ENCODE measurements at places on chromosomes 1 and 21. TPM values are rescaled to one million over a fixed set of nuclear protein-coding genes. Genes with fewer than 3 reads are reported as not detected.

DNA sequence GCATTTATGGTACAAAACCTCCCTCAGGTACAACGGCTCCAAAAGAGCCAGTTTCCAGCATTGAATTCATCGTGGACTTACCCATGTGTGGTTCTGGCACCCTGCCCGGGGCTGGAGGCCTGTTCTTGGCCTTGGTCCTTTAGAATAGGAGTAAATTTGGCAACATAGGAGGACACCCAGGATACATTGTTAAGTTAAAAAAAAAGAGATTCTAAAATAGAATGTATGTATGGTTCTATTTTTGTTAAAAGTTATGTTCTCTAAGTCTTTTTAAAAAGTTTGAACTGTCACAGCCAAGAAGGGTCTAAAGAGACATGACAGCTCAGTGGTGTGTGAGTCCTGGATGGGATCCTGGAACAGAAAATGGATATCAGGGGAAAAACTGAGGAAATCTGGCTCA, 25.9 kb downstream of the EPHX1 start:
- no peak for DNase-seq

- H3K27me3 ChIP-seq: no peaks in the 10 kb centered on the region
- no peaks in the 10 kb centered on the region for H3K36me3 ChIP-seq
- H3K4me3 ChIP-seq: no peak overlapping the region
- no peak for DNase-seq
- no peaks in the 10 kb centered on the region for H3K4me1 ChIP-seq
These were observed 7.5 kb downstream of the NBPF1 start for GRCh38 chr1:16605532-16606505.

DNA sequence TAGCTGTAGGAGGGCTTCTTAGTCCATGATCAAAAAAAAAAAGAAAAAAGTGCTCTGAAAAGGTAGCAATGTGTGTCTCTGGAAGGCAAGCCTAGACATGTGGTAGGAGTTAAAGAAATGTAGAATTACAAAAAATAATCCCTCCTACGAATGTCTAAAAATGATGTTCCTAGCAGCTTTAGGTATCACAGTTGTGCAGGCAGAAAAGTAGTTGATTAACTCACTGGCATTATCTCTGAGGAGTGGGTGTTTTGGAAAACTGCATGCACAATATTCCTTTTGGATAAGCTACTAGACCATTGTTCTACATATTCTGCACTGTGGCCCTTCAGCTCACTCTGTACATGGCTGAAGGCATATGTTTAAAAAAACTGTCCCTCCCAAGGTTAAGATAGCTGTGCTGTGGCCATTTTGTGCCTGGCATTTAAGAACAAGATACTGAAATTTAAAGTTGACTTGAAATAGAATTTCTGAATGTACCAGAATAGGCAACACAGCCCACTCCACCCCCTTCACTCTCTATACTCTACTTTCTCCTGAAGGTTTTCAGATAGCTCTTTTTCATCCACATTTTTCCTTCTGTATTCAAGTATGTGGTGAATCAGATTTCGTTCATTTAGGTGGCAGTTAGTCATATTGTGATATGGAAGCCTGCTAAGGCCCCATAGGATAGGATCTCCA, 463.9 kb upstream of the LRRC7 start:
- H3K4me3 ChIP-seq: no peak overlapping the region
- peaks cover 29% of the 10 kb centered on the region for H3K36me3 ChIP-seq
- DNase-seq: no peak
- no peaks in the 10 kb centered on the region for H3K4me1 ChIP-seq
- H3K27me3 ChIP-seq: no peaks in the 10 kb centered on the region
- no peak overlapping the region for H3K27ac ChIP-seq

The HMGCS2 gene
- total RNA-seq: 0.69 TPM

- no peak overlapping the region for H3K4me3 ChIP-seq
- peaks cover 15% of the 10 kb centered on the region for H3K27me3 ChIP-seq
- no peaks in the 10 kb centered on the region for H3K36me3 ChIP-seq
- peaks cover 15% of the 10 kb centered on the region for H3K4me1 ChIP-seq
These were observed 12.1 kb downstream of the AZIN2 start for GRCh38 chr1:33093004-33093403.

DNA sequence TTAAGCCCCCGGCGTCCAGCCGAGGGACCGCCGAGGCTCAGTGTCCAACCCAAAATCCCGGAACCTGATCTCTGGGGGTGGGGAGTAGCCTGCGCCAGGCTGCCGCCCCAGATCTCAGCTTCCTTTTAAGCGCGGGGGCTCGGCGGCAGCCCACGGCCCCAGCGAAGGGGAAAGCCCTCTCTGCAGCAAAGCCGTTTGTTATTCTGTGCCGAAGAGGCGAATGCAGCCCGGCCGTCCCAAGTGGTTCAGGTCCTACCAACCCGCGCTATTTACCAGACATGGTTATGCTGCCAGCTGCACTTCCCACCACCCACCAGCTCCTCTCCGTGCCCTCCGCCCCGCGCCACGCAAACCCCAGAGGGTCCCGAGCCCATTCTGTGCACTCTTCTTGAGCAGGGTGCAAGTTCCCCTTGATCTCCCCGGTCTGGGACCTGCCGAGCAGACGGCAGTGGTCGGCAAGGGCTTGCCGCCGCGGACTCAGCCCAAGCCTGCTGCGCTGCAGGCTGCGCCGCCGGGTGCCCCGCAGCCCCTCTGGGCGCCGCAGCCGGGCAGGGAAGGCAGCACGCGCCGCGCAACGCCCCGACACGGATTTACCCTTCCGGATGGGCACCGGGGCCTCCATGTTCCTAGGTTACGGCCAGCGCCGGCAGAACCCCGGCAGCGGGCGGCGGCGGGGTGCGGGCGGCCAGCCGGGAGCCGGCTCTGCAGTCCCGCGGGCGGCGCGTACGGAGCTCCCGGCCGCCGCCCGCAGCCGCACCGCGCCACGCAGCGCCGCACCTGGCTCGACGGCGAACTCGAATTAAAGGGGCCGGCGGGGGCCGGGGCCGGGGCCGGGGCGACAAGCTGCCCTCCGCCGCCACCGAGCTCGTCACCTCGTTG, 738 bp upstream of the KCNA2 start:
- no peak overlapping the region for H3K27ac ChIP-seq
- DNase-seq: peak; percentile 31
- H3K4me1 ChIP-seq: peaks cover 15% of the 10 kb centered on the region
- H3K27me3 ChIP-seq: peaks cover 80% of the 10 kb centered on the region
